ENCODE measurements at places on chromosomes 13 and 19.

DNA sequence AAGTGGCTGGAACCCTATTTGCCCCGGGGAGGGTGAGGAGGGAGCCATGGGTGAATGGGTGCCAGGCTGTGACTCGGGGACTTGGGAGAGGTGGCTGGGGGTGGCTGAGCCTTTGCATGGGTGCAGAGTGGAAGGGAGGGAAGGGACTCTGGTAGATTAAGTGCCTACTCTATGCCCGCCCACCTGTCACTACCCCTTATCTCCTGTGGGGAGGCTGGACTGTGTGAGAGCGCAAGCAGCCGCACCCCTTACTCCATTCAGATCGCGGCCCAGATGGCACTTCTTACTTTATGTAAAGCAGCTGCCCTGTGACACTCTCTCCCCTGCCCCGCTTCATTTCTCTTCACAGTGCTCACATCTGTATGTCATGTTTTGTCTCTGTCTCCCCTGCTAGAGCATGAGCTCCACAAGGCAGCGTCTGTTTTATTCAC is 2.9 kb downstream of the KASH5 start:
- no peak for DNase-seq

DNA sequence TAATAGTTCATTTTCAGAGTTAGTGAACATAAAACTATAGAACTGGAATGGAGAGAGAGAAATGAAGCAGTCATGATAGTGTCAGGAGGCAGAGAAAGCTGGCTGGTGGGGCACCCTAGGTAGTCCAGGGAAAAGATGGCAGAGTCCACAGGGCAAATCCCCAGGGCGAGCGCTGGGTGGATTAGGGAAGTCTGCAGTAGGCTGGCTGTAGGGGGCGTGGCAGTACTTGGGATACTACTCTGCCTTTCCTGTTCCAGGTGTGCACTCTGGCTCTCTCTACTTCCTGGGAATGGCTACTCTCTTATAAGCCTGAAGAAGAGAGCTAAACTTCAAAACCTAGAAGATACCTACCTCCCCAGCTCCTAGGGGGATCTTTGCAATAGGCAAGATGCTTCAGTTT is 232.9 kb upstream of the SLC10A2 start:
- DNase-seq, result no peak

DNA sequence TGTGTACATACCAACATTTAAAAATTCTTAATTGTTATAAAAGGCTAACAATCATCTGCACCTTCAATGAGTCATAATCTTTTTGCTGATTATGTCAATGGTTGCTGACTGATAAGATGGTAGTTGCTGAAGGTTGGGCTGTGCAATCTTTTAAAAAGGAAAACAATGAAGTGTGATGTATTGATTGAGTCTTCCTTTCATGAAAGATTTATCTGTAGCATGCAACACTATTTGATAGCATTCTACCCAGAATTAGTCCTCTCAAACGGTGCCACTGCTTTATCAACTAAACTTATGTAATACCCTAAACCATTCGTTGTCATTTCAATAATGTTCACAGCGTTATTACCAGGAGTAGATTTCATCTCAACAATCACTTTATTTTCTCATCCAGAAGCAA is 2360.6 kb downstream of the PCDH9 start:
- DNase-seq, result no peak

DNA sequence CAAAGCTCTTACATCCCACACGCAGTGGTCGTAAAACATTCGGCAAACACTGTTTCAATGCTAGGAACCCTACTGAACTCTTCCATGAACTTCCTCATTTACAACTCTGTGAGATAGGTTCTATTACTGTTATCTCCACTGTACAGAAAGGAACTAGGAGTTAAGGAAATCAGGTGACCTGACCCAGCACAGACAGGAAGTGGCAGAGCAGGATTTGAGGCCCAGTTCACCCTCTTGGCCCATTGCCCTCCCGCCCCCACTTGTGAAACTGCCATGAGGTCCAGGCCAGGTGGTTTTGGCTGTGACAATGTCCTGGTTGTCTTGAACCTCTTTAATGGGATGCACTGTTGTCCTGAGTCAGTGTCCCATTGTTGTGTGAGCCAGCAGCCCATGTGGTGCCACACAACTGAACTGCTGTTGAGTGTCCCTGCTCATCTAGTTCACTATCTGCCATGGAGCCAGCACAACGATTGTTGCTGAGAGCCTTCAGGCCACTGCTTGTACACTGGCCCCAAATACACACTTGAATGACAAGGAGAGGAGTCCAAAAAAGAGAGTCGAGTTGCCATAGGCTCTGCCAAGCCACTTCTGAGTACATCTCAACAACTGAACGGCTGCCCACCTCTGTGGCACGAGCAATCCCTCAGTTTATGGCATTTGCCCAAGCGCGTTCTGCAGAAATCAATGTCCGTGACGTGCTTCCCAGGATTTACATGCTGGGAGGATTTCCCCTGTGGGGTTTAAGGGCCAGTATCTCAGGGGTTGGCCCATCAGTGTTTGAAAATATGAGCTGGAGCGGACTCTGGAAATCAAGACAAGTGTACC is 484.6 kb downstream of the TSHZ3 start:
- no peak for DNase-seq

DNA sequence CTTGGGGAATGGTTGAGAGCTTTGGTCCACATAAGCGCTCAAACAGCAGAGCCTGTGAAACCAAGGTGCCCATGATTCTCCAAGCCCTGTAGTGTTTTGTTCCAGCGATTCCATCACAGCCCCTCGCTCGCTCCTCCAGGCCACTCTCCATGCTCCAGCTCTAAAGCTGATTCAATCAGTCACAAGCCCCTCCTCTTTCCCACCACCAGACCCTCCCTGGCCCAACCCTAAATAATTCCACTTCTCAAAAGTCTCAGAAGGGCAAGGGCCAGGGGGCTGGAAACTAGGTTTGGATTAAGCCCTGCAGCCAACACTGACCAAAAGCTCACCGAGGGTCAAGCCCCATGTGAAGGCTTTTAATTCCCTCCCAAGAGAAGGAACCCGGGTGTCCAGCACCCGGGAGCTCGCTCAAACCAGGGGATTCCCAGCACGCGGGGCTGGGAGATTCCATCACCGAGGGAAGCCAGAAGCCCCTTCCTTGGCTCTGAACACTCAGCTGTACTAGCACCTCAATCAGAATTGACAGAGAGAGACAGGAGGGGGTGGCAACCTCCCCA is 1.5 kb downstream of the ZNF296 start:
- no peak for DNase-seq

DNA sequence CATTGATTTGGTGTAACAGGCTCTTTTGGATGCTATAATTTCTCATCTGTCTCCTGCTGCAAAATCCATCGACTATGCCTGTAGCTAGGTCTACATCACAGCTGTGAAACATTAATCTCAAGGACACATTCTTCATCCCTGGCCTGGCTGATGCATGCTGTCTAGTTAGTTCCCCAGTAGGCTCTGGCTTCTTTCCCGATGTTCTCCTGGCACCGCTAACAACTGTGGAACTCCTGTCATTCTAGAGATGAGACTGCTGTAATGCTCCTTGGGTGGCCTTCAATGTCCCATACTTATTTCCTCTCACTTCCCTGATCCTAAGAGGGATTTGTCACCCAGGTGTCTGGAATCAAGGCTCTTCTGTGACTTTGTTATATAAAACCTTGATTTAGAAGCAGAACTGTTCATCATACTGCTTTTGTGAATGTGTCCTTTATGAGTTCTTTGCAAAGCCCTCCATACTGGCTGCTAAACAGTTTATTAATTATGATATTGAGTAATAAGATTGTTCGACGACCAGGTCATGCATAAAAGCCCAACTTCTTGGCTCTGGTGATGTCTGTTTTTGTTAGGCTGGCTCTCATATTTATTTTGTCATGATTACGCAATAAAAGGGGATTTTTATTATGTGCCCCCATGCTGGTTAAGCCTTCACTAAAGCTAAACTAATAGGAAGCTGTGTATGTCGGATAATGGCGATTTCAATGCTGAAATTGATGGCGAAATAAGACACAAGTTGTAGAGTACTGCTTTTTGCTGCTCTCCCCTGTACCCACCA is 227.5 kb downstream of the DCT start:
- no peak for DNase-seq

DNA sequence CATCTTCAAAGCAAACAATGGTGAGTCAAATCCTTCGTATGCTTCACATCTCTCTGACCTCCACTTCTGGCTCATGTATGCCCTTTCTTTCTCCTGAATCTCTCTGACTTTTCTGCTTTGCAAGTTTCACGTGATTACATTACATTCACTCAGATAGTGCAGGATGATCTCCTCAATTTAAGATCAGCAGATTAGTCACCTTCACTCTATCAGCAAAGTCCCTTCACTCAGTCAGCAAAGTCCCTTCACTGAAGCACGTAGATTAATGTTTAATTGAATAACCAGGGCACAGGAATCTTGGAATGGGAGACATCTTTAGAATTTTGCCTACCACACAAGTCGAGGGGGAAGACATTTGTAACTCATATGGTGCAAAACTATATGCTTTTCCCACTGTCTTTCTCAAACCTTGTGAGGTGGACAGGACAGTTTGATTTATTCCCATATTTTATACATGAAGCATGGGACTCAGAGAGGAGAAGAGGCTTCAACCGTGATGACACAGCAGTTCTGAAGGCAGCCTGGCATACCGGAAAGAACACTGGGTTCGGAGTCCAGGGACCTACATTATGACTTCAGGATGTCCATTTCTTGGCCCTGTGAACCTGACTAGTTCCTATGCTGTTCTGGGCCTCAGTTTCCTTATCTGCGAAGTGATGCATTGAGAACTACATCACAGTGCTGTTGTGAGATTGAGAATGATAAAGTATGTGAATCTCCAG is 23.3 kb downstream of the SIGLECL1 start:
- no peak for DNase-seq

- no peak for DNase-seq
These were observed 31.1 kb downstream of the RB1 start for GRCh38 chr13:48334534-48335127.

DNA sequence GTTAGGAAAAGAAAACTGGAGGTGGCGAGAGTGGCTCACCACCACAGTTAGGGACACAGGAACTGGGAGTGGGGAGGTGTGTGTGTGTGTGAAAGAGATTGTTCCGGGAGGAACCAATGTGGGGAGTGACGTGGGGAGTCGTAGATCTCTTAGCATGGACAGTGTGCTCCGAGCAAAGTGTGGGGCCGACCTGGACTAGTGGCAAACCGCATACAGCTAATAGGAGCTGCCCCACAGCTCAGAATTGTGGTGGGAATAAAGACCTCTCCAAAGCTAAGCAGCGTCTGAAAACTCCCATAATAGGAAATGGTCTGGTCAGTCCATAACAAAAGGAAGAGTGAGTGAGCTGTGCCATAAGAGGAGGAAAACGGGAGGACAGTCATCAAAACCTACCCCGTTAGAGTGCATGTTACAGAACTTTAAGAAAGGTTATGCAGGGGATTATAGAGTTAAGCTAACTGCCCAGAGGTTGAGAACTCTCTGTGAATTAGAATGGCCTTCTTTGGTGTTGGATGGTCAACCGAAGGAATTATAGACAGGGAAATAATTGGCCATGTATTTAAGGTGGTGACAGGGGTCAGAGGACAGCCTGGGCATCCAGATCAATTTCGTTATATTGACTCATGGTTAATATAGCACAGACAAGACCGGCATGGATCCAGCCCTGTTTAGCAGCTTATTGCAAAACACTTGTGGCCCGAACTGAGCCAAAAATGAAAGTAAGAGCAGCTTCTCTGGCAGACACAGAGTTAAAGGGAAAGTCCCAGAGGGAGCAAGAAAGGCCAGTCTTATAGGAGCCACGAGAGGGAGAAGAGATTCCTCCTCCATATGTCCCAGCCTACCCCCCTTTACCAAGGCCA is 8.9 kb upstream of the SLC15A1 start:
- no peak for DNase-seq

DNA sequence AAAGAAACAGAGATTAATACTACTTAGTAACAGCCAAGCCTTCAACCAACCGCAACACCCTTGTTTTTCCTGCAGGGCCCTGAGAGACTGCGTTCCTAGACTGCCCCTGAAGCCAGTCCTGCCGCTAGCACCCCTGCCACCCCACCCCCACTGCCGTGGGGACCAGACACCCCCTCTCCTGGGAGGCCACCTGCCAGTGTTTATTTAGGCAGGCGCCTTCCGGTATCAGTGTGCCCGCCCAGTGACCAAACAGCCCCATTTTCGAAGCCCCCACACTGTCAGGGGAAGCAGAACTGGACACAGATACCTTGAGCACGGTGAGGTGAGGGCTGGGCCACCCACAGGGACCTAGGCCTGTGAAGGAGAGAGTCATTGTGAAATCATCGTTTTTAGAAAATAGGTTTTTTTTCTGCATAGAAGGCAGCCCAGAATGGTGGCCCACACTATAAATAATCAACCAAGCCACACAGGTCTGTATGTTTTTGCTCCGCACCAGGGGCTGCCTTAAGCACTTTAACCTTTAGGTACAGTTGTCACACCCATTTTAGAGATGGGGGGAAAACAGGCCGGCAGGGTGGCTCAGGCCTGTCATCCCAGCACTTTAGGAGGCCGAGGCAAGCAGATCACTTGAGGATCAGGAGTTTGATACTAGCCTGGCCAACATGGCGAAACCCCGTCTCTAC is 3.5 kb upstream of the TLE5 start:
- peak; percentile 73 for DNase-seq

GRCh38 chr13:80054806-80055205 is 286.1 kb downstream of the SPRY2 start:
- DNase-seq, result no peak

DNA sequence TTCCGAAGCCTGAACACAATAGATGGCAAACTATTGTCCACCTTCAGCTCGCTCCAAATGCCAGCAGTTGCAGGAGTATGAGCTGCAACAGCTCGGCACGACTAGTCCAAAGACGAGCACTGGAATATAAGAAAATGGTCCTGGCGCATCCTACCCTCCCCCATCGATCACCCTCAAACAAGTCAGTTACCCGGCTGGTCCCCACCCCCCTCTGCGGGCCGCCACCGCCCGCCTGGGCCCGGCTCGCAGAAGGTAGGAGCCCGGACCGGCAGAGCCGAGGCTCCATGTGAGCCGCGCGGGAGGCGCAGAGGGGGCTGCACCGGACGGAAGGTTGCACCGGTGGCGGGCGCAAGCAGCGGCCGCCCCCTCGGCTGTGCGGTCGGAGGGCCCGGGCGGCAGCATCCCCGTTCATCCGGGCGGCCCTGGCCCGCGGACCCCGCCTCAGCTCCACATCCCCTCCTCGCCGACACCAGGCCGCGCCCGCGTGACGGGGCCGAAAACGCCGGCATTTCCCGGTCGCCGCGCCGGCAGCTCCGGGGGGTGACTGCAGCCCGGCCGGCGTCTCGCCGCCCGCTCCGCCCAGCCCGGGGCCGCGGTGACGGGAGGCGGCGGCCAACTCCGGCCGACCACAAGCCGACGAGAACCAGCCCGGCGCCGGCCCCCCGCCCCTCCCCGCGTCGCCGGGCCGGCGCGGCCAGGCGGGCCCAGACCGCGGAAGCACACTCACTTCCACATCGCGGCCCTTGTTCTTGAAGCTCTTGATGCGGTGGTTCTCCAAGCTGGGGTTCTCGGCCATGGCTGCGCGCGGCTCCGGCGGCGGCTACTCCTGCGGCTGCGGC is 552 bp downstream of the KPNA3 start:
- peak; percentile 42 for DNase-seq

DNA sequence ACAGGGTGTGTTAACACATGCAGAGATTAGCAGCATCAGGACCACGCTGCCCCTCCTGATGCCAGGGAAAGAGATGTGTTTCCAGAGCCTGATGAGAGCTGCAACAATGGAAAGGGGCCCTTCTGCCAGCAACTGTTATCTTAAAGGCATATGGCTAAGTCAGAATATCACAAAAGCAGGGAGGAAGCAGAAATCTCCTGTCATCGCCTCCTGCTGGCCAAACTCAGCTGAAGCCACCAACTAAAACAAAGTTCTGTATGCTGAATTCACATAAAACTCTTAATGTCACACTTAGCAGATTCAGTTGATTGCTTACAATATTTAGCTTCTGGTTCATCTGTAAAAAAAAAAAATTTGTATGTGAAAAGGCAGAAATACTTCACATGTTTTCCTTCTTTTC is 178.2 kb downstream of the GPC5 start:
- no peak for DNase-seq

Measured in GM12891 (cell line).